Fibroblast of skin of scalp (primary cell): ENCODE measurements at places on chromosomes 13 and 19.

- no peak for DNase-seq
Measured at GRCh38 chr13:40362502-40362901, 303.9 kb downstream of the FOXO1 start.

DNA sequence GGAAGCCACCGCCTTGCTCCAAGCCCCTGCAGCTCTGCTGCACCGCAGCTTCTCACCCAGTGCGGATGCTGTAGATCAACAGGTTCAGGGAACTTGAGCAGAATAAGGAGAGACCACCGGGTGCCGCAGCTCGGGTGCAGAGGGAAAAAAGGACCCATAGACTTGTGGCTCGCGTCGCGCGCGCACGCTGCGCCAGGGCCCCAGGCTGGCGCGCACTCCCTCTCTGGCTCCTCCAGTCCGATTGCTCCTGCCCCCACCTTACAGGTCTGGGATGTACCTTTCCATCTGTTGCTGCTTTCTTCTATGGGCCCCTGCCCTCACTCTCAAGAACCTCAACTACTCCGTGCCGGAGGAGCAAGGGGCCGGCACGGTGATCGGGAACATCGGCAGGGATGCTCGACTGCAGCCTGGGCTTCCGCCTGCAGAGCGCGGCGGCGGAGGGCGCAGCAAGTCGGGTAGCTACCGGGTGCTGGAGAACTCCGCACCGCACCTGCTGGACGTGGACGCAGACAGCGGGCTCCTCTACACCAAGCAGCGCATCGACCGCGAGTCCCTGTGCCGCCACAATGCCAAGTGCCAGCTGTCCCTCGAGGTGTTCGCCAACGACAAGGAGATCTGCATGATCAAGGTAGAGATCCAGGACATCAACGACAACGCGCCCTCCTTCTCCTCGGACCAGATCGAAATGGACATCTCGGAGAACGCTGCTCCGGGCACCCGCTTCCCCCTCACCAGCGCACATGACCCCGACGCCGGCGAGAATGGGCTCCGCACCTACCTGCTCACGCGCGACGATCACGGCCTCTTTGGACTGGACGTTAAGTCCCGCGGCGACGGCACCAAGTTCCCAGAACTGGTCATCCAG, 964 bp downstream of the PCDH17 start:
- no peak for DNase-seq

DNA sequence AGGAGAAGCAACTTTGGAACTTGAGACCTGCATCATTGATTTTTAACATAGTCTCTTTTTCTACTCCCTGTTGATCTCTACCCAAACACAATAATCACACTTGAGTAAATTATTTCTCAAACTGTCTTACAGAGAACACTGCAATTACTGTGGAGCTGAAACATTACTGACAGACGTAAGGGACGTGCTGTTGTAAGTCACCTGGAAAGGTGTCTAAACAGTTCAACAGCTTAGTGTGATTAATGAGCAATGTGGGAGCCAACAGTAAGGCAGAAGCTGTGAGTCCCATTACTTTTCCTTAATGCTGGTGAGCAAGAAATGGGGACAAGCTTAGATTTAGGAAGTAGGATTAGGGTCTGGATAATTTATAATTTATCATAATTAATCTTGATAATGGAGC, 265.7 kb downstream of the DLEU7 start:
- no peak for DNase-seq

DNA sequence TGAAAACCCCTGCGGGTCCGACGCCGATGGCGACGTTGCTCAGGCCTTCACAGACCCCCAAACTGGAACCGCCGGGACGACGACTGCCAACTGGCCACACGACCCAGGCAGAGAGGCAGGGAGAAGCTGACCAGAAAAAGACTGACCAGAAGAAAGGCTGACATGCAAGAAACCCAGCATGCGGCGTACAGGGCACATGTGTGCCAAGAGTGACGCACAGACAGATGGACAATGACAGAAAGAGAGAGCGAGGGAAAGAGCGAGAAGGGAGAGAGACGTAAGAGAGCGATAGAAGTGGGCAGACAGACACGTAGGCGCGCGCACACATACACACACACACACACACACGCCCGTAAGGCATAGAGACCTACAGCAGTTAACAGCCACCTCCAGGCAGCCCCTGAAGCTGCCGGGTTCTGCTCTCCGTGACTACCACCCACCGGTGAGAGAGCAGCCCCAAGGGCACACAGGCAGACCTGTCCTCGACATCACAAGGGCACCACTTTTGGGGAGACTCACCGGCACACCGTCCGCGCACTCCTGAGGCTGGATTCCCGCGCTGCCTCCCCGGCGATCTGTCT, 67.2 kb upstream of the ZNF527 start:
- no peak for DNase-seq

GRCh38 chr13:71617265-71617664, 249.7 kb downstream of the DACH1 start:
- DNase-seq = no peak

- peak; percentile 31 for DNase-seq
Measured at GRCh38 chr13:110225609-110226574, 81.1 kb downstream of the COL4A1 start.

- DNase-seq = peak; percentile 69
Measured at GRCh38 chr13:31207661-31208552, 8.1 kb downstream of the B3GLCT start.

- DNase-seq = no peak
Measured at GRCh38 chr19:23800271-23800670, 41.6 kb upstream of the ZNF681 start.

DNA sequence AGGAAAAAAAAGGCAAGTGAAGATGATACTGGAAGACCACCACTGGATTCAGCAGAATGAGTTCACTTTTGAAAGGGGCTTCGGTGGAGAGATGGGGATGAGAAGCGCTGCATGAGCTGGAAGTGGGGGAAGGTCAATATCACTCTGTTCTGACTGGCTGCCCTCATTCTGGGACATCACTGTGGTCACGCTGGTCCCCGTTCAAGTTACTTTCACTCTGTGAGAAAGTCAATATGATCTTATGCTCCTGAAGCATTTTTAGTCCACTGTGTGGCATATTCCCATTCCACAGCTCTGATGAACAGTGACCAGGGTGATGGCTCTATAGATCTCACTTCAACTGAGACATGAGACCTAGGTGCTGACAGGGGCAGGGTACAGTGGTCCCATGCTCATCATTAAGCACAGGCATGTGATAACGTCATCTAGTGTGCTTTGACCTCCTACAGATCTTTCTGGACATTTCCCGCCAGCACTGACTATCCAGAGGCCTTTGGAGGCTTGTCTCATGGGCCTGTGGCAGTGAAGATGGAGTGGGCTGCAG, 40.2 kb upstream of the GPR183 start:
- DNase-seq = no peak

GRCh38 chr19:42280815-42281145, 11.7 kb downstream of the CIC start:
- DNase-seq = peak; percentile 75

GRCh38 chr19:7373862-7374261, 25.1 kb downstream of the ARHGEF18 start:
- no peak for DNase-seq

- peak; percentile 82 for DNase-seq
Measured at GRCh38 chr13:65112531-65112941, 2117.6 kb downstream of the PCDH9 start.

GRCh38 chr13:69654392-69654791, 453.2 kb upstream of the ATXN8OS start:
- no peak for DNase-seq
